ENCODE measurements at places on chromosomes 11 and 22.

- no peak for DNase-seq
Observed at GRCh38 chr22:19213001-19213400, 34.5 kb upstream of the SLC25A1 start.

DNA sequence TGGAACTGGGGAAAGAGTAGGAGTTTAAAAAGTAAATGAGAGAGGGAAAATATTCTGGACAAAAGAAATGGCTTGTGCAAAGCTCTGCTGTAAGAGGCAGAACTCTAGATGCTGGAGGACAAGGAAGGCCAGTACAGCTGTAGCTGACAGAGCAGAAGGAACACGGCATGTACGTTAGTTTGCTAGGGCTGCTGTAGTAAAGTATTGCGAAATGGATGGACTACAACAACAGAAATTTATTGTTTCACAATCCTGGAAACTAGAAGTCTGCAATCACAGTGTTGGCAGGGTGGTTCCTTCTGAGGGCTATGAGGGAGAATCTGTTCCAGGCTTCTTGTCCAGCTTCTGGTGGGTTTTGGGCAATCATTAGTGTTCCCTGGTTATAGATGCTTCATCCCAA lies 454.4 kb downstream of the NTM start:
- no peak for DNase-seq

- DNase-seq: no peak
Observed at GRCh38 chr11:72328366-72329224, 84.6 kb upstream of the PHOX2A start.

- no peak for DNase-seq
Observed at GRCh38 chr22:18978506-18978905, 42.4 kb upstream of the PRODH start.

DNA sequence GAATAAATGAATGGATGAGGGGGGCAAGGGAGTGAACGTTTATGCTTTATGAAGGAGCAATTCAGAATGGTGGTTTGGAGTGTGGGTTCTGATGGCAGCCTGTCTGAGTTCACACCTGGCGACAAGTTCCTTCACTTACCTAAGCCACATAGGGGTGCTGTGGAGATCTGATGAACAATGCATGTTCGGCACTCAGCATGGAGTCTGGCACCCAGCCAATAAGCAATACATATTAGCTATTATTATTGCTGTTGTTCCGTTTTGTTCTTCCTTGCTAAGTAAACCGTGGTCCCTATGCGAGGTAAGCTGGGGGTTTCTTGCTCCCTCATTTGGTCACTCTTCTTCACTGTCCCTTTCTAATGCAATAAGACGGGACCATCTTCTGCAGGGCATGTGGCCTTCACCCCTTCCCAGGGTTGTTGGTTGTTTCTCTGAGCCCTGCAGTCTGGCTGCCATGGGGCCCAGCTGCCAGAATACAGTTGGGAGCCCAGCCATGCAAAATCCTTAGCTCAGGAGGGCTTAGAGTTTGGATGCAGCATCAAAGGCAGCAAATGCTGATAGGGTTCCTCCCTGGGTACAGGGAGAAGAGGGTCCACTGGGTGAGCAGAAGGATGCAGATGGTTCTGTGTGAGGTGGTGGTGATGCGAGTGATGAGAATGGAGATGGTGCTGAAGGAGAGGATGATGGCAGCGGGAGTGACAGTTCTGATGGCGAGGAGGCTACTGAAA lies 6.4 kb upstream of the PKNOX2 start:
- DNase-seq: peak; percentile 4

DNA sequence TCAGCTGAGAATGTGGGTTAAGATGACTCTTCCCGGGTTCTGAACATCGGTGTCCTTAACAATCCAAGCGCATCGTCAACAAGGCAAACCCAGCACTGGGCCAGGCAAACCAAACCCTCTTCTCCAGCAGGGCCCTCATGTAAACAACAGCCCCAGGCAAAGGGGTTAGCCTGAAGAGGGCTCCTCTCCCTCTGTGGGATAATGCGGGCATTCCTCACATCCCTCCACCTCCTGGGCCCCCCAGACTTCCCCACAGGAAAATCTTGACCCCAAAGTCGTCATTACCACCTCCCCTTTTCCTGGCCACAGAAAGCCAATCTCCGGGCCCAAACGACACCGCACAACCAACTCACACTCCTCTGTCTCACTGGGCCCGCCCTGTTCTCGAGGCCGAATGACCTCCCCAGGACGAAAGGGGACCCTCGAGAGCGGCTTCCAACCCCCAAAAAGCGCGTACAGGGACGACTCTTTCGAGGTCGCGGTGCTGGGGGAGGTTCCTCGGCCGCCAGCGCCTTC lies 566 bp downstream of the DDB1 start:
- no peak for DNase-seq

DNA sequence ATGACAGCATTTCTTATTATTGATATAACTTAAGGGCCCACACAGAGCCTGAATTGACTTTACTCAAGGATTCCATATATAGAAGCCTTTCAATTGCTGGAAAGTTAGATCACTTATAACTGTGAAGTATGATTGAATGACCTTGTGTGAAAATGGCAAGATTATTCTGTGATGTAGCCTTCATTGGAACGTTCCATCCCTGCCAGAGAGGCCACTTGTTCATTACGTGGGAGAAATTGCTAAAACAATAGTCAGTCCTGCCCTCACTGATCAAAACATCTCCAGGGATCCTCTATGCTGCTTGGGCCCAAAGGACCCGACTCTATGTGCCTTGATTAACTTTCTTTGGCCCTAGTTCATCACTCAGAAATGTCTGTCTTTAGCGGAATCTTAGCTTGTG lies 159.5 kb upstream of the BLID start:
- no peak for DNase-seq

GRCh38 chr22:30486661-30487115 lies 14.9 kb upstream of the SEC14L3 start:
- no peak for DNase-seq

GRCh38 chr22:37292641-37293040 lies 10.3 kb downstream of the CYTH4 start:
- DNase-seq: no peak

DNA sequence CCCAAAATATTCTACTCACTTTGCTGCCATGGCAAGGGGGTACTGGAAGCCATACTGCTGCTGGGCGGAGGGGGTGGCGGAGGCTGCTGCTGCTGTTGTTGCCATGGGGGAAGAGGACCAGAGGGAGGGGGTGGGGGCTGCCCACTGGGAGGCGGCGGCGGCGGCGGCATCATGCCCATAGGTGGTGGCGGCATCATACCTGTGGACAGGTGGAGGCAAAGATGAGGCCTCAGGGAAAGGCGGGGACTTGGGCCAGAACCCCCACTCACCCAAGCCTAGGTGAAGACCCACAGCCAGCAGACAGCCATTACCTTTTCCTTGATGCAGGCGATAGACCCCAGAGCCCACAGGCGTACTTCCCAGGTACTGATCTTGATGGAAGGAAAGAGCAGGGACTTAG lies 7.1 kb upstream of the PYGM start:
- DNase-seq: no peak
